ENCODE measurements at places on chromosomes 1 and 21.

DNA sequence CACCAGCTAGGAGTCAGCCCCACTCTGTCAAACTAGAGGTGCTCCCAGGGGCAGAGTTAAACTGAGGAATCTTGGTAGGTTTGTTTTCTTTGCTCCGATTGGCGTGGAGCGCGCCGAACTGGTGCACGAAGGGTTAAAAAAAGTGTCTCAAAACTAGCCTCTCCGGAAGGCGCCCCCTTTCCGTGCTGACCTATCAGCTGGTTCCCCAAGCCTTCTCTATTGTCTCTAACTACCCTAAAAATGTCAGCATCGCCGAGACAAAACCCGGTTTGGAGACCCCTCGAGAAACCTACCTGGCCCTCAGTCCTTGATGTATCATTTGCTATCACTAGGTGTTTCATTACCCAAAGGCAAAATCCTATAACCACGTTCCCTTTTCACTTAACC, 2.2 kb downstream of the TGFB2 start:
- DNase-seq = no peak

- no peak for DNase-seq
Observed at GRCh38 chr1:9128166-9128519, 759 bp downstream of the GPR157 start.

DNA sequence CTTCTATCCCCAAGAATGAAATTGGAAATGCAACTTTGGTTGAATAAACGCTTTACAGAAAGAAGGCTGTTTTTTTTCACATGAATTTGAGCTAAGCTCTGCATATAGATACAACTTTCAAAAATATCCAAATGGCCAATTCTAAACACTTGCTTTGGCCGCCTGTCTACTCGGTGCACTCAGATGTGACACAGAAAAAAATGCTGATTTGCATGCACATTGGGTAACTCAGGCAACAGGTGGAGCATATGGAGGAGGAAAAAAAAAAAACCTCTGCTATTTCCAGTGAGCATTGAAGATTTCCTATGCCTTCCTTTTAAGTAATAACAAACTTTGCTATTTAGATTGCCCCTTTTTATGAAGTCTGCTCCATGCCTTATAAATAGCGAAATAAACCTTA, 262.5 kb downstream of the GRIK1 start:
- no peak for DNase-seq

DNA sequence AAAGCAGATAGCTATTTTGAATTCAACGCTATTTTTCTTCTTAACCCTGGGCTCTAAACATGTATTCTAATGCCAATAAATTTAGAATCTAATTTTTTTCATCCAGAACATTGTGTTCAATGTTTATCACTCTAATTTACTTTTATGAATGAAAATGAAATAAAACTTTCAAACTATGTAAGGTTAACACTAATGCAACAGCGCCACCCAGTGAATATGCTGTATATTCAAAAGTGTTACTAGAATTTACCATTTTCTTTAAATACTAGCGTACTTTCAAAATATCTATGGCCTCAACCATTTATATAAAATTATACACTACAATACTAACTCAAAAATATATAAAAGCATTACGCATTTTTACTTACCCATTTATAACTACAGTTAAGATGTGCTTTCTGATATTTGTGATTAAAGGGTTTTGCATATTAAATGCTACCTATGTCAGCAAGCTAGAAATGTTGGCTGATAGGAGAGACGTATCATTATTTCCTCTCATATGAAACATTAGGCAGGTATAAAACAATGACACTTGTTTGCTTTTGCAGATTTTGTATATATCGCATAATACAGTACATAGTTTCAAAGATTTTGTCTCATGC, 5.9 kb upstream of the NUF2 start:
- peak; percentile 42 for DNase-seq

GRCh38 chr1:214326406-214326805, 45.4 kb downstream of the SMYD2 start:
- no peak for DNase-seq

- no peak for DNase-seq
Observed at GRCh38 chr1:100009458-100009857, 39.7 kb downstream of the SLC35A3 start.

Data from effector memory CD8-positive, alpha-beta T cell (primary cell).